ENCODE measurements at places on chromosomes 5 and 9. TPM values are rescaled to one million over a fixed set of nuclear protein-coding genes. Genes with fewer than 3 reads are reported as not detected.

SH3TC2 gene
- 0.24 TPM for total RNA-seq

SPAAR gene
- total RNA-seq = 2.5 TPM

PCDHGB7 gene
- total RNA-seq = 19.9 TPM

BRINP1 gene
- total RNA-seq = 23.7 TPM

TMEM203 gene
- total RNA-seq = 33.2 TPM

IL13 gene
- total RNA-seq = not detected

PPP3R2 gene
- not detected for total RNA-seq

DND1 gene
- not detected for total RNA-seq

ALDOB gene
- not detected for total RNA-seq

MYOT gene
- total RNA-seq = not detected

INSL6 gene
- total RNA-seq = not detected

TBC1D2 gene
- 6.1 TPM for total RNA-seq

TMEM171 gene
- total RNA-seq = 0.19 TPM

GARIN3 gene
- total RNA-seq = not detected

SPOCK1 gene
- total RNA-seq = 188 TPM

GFPT2 gene
- total RNA-seq = 98.0 TPM

SAPCD2 gene
- 0.75 TPM for total RNA-seq

GPR151 gene
- total RNA-seq = not detected

SPINK4 gene
- not detected for total RNA-seq

NPR2 gene
- total RNA-seq = 31.5 TPM

SPATA31C1 gene
- not detected for total RNA-seq

WNT8A gene
- not detected for total RNA-seq

RASGEF1C gene
- total RNA-seq = not detected

TNFAIP8 gene
- total RNA-seq = 10.5 TPM

TEK gene
- total RNA-seq = 1.2 TPM

DPYSL3 gene
- total RNA-seq = 26.5 TPM

IFNA2 gene
- total RNA-seq = not detected

C9orf153 gene
- total RNA-seq = not detected

AMACR gene
- 9.5 TPM for total RNA-seq

MAMDC2 gene
- total RNA-seq = 0.81 TPM

CCL19 gene
- total RNA-seq = not detected

F2RL1 gene
- 16.7 TPM for total RNA-seq

SPATA31A3 gene
- total RNA-seq = not detected

DMRT2 gene
- not detected for total RNA-seq

STPG3 gene
- total RNA-seq = not detected
